Effector memory CD8-positive, alpha-beta T cell (primary cell): ENCODE measurements at places on chromosomes 16 and 17.

DNA sequence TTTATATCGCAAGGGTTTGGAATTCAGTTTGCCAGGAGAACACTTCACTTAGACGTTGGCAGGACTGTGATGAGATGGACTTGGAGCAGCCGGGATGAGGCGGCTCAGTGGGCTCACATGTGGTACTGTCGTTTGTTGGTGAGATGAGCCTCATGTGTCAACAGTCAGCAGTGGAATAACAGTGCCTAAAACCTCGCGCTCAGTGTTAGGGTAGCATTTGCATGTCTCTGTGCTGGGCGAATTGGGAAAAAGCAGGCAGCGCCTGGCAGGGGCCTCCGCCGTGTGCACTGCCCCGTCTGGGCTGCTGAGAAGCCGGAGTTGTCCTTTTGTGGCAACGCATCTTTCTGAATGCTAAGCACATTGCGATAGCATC, 49.7 kb downstream of the CRISPLD2 start:
- no peak for DNase-seq

GRCh38 chr17:36545077-36545464, 352 bp downstream of the GGNBP2 start:
- DNase-seq: no peak

- no peak for DNase-seq
Observed at GRCh38 chr16:54284931-54285413, 1.6 kb downstream of the IRX3 start.

- no peak for DNase-seq
Observed at GRCh38 chr17:42079541-42079940, 18.7 kb downstream of the ZNF385C start.

DNA sequence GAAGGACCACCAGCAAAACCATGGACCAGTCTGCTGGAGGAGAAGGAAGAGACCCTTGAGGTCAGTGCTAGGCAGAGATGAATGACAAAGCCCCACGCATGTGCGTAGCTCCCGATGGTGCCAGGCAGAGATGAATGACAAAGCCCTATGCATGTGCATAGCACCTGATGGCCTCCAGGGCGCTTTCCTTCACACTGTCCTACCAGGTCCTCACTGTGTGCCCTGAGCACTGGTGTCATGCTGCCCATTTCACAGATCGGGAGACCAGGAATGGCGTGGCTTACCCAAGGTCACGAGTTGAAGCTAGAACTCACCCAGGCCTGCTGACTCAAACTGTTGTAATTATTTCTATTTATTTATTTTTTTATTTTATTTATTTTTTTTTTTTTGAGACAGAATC, 149.6 kb downstream of the KATNIP start:
- no peak for DNase-seq

DNA sequence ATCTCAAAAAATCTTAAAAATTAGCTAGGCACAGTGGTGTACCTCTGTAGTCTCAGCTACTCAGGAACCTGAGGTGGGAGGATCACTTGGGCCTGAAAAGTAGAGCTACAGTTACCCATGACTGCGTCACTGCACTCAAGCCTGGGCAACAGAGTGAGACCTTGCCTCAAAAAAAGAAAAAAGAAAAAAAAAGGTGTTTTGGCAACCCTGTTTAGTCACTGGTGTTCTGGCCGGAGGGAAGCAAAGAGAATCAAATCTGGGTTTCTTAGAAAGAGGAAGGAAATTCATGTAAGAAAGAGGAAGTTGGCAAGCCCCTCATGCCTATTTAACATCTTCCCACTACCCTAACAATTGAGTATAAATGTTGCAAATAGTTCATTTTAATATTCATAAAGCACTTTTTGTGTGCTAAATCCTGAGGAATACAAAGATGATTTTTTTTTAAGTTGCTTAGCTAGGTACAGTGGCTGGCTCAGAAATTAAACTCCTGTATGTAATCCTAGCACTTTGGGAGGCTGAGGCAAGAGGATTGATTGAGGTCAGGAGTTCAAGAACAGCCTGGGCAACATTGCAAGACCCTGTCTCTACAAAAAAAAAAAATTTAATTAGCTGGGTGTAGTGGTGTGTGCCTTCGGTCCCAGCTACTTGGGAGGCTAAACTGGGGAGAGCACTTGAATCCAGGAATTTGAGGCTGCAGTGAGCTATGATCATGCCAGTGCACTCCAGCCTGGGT, 6.5 kb upstream of the USP32 start:
- DNase-seq: no peak

DNA sequence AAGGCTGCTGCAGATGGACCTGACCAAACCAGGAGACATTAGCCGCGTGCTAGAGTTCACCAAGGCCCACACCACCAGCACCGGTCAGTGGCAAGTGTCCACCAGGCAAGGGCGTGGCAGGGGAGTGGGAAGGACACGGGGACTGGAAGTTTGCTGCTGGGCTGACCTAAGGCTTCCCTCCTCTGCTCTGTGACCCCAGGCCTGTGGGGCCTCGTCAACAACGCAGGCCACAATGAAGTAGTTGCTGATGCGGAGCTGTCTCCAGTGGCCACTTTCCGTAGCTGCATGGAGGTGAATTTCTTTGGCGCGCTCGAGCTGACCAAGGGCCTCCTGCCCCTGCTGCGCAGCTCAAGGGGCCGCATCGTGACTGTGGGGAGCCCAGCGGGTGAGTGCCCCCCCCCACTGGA, 4.8 kb downstream of the HSD11B2 start:
- DNase-seq: no peak

- DNase-seq: peak; percentile 87
Observed at GRCh38 chr17:76385892-76386786, 1.7 kb downstream of the SPHK1 start.
